A172 (cell line): ENCODE measurements at places on chromosomes 4 and X.

GRCh38 chr4:108762559-108763225 lies at the start of gene ETNPPL:
Gene ETNPPL (minus strand): TSS chr4:108763053. CDS start chr4:108762898, 155 bp downstream.
- no peak for DNase-seq

- DNase-seq = no peak
These were observed 1.5 kb downstream of the NIPAL1 start for GRCh38 chr4:48018112-48018511.

DNA sequence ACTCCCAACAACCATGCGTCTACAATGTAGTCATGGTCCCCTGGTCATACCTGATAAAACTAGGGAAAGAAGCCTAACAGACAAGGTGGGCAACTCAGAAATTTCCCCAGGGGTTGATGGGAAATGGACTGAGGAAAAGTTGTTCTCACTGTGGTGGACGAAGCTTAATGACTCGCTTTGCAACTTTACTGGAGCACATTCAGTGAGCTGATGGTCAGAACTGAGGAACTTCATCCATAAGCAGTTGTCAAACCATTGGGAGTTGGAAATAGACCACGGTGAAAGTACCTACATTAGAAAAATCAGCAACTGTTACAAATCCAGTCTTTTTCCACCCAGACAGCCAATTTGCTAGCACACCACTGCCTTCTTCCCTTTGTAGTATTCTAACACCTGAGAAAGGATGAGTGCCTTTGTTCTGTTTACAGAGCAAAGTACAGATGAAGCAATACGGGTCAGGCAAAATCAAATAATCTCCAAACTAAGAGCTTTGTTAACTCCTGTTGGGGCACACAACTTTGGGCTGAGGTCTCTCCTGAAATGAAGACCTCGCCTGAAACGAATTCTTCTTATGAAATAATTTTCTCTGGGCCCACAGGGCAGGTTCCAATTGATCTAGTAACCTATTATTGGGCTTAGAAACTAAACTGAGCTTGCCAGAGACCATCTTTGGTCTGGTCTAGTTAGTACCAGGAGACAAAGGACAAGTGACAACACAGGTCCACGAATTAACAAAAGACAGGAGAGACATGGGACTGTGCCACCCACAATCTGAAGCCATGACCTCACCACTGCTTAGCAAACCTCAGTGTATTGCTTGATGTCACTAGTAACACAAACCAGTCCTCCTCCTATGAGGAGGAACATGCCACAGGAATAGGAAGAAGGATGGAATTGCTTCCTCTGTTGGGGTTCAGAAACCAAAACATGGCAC lies 58.9 kb upstream of the NFKB1 start:
- DNase-seq = no peak

- DNase-seq = no peak
These were observed 787 bp upstream of the TET2 start for GRCh38 chr4:105145903-105146275.

- DNase-seq = no peak
These were observed 282.6 kb upstream of the GRID2 start for GRCh38 chr4:92021203-92021602.

GRCh38 chr4:151415978-151416377 lies 7.0 kb downstream of the FHIP1A start:
- DNase-seq = peak; percentile 43
